ENCODE measurements at places on chromosomes 12 and 14.

- peak; percentile 91 for DNase-seq
Observed at GRCh38 chr14:76937181-76938091, 91.1 kb downstream of the IRF2BPL start.

GRCh38 chr14:91870001-91870400 is 2.7 kb upstream of the TC2N start:
- no peak for DNase-seq

DNA sequence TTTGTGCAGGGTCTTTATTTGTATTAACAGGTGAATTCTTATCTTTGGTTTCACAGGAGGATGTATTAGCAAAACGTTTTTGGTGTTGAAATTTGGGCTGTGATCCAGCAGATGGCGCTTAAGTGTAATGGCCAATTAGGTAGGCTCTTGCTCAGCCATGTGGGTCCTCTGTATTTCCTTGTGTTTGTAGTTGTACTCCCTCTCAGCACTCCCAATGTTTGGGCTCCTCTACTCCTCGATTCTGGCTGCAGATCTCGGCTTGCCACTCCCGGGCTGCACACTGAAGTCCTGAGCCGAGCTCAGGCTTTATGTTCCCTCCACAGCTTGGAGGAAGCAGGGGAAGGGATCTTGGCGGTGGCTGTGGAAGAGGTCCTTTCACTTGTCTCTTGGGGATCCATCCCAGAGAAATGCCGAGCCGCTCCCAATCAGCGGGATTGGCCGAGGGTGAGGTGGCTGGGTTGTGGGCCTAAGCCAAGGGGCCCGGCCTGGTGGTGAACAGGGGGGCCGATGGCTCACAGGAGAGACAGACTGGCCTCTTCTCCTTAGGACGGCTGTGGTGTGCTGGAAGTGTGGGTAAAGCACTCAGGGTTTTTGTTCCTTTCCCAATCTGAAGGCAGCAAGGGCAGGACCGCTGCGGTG is 133.7 kb downstream of the AEBP2 start:
- peak; percentile 61 for DNase-seq

- peak; percentile 83 for DNase-seq
Observed at GRCh38 chr12:26126340-26127284, 1.8 kb upstream of the BHLHE41 start.

DNA sequence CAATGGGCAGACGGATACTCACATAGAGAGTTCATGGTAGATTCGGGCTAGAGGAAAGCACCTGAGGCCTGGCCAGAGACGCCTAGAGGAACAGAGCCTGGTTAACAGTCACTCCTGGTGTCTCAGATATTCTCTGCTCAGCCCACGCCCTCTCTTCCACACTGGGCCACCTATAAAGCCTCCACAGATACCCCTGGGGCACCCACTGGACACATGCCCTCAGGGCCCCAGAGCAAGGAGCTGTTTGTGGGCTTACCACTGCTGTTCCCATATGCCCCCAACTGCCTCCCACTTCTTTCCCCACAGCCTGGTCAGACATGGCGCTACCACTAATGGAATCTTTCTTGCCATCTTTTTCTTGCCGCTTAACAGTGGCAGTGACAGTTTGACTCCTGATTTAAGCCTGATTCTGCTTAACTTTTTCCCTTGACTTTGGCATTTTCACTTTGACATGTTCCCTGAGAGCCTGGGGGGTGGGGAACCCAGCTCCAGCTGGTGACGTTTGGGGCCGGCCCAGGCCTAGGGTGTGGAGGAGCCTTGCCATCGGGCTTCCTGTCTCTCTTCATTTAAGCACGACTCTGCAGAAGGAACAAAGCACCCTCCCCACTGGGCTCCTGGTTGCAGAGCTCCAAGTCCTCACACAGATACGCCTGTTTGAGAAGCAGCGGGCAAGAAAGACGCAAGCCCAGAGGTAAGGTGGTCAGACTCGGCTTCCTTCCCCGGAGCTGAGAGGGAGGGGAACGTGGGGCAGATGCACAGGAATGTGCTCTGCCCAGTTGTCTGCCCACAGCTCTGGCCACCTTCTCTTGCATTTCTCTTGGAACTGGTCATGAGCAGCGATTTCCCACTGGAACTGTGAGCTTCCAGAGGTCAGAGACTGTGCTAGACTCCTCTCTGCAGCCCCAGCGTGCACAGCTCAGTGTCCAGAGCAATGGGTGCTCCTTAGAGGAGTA is at the start of gene CD4:
TSS of gene CD4 (plus strand) at position 557 of the 953 bp plus-strand sequence. CDS start 10,611 bp downstream, outside the sequence.
- no peak for DNase-seq

DNA sequence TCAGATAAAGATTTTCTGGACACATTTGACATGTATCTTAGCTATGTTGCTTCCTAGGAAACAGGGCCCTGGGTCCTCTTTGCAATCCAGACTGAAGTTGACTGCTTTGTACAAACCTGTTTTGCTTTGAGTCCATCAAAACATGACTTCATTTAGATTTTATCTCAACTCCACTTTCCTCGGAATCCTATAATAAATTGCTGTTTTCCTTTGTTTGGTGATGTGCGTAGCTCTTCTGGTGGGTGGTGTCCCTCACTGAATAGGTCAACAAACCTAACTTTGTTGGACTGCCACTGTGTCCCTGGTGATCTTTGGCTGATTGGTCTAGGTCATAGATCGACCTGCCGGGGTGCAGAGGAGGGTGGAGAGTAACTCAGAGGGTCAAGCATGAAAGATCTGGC is 735 bp upstream of the P2RX7 start:
- no peak for DNase-seq

- no peak for DNase-seq
Observed at GRCh38 chr12:102602521-102602920, 122.2 kb upstream of the IGF1 start.

- no peak for DNase-seq
Observed at GRCh38 chr14:101859958-101860357, 98.4 kb downstream of the PPP2R5C start.
